ENCODE measurements at places on chromosomes 1 and 21.

DNA sequence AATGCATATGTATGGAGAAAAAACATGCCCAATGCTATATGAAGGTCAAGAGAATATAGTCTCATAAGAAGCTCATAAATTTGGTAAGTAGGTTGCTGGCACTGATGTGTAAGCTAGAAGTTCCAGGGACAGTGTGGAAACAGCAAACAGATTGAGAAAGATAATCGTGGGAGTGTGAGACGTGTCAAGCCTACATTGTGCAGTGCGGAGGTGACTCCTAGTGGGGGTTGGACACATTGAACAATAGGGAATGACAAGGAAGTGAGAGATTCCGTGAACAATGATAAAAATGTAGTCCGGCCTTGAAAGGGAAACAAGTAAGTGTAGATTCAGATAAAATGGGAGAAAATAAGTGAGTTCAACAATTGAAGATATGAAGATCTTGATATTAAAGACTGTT is 788.4 kb upstream of the PRMT6 start:
- DNase-seq = no peak

GRCh38 chr21:38506661-38507281 is 8.5 kb upstream of the ERG start:
- DNase-seq = no peak

- no peak for DNase-seq
Observed at GRCh38 chr1:972726-973458, 6.6 kb downstream of the PLEKHN1 start.

GRCh38 chr1:225156254-225156653 is 226.8 kb downstream of the DNAH14 start:
- no peak for DNase-seq

DNA sequence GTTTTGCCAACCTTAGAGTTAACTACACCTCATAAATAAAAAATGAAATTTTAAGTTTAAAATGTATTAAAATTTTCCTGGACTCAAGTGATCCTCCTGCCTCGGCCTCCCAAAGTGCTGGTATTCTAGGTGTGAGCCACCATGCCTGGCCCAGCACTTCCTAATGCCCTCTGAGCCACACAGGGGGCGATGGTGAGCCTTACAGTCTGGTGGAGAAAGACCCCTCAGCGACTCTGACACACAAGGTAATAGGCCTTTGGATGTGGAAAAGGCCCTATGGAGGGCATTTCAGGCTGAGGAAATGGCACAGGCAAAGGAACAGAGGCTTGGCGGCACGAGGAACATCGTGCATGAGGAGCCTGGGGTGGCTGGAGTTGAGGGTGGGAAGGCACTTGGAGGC is 6.7 kb downstream of the CITED4 start:
- no peak for DNase-seq

DNA sequence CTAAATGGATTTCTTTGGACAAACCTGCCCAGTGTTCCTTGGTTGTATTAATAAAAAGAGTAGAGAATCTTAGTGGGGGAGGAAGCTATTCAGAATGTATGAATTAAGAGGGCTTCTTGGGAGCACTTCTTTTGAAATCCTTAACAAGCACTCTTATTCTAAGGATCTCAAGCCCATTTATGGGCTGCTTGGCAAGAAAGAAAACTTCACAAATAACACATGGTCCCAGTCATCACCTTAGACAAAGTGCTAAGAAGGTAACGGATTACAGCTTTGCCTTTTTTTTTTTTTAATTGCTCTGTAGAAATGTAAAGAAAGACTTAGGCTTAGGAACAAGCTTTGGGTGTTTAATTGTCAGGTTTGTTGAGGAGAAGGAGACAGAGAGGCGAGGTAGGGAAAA is 76.6 kb upstream of the IPO9 start:
- DNase-seq = no peak

- DNase-seq = no peak
Observed at GRCh38 chr1:26200413-26200812, 10.0 kb downstream of the CATSPER4 start.

DNA sequence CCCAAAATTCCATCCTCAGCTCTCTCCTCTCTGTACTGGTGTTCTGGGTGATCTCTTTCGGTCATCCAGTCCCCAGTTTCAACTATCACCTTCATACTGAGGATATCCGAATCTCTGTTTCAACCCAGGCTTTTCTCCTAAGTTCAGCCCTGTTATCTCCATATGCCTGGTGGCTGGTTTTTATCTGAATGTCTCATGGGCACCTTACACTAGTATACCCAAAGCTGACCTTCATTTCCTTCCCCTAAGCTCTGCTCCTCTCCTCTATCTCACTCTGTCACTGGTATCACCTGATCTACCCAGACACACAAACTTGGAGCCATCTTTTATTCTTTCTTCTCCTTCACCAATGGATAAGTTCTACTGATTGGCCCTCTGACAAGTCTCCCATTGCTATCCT is 53.0 kb downstream of the LRRC71 start:
- DNase-seq = no peak

- peak; percentile 63 for DNase-seq
Observed at GRCh38 chr1:246214708-246215509, 292.2 kb downstream of the SMYD3 start.

- DNase-seq = no peak
Observed at GRCh38 chr1:185474440-185475149, 157.6 kb upstream of the IVNS1ABP start.

- no peak for DNase-seq
Observed at GRCh38 chr1:40059338-40059959, 18.9 kb downstream of the CAP1 start.

- no peak for DNase-seq
Observed at GRCh38 chr1:8077120-8077573, 51.0 kb upstream of the ERRFI1 start.

- DNase-seq = no peak
Observed at GRCh38 chr21:38843806-38844503, 38.2 kb downstream of the ETS2 start.

- peak; percentile 20 for DNase-seq
Observed at GRCh38 chr1:56135069-56135863, 444.1 kb downstream of the PLPP3 start.

DNA sequence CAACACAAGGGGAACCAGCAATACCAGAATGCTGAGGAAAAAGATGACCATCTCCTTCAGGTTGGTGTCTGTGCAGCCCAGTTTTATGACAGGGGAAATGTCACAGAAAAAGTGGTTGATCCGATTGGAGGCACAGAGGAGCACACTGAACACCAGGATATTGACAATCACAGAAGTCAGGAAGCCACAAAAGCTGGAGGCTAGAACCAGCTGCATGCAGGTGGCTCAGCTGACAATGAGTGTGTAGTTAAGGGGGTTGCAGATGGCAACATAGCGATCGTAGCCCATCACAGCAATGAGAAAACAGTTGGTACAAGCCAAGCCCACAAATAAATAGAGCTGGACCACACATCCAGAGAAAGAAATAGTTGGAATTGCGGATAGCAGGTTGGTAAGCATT is 16.3 kb upstream of the OR10K1 start:
- no peak for DNase-seq

DNA sequence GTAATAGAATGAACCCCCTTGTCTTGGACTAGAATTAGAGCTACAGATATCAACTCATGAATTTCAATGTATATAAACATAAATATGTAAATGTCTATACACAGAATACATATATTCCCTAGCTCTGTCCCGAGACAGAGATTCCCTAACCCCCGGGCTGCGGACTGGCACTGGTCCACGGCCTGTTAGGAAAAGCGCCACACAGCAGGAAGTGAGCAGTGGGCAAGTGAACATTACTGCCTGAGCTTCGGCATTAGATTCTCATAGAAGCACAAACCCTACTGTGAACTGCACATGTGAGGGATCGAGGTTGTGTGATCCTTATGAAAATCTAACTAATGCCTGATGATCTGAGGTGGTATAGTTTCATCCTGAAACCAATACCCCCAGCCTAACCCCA is 51.2 kb downstream of the PIK3R3 start:
- DNase-seq = no peak

DNA sequence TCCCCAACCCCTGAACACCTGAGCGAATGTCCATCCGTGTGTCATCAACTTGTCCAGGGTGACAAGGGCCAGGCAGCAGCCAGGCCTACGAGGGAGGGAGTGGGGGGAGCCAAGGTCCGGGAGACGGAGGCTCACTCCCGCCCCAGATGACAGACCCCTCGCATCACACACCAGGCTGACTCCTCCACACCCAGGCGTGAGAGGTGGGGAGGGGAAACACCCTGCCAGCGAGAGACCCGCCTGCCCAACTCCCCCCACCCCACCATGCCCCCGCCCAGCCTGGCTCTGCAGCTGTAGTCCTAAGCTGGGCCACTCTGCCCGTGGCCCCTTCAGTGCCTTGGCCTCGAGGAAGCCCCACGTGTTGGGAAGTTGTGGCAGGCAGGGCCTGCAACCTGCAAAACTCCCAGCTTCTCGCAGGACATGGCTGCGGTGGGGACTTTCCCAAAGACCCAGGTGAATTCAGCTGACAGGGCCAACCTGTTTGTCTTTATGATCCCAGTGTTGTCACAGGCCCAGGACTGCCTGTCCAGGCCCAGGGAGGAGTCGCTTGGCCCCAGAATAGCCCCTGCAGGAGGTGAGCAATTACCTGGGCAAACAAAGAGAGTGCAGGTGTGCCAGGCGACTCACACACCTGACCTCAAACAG is 62.9 kb downstream of the RIPK4 start:
- no peak for DNase-seq

DNA sequence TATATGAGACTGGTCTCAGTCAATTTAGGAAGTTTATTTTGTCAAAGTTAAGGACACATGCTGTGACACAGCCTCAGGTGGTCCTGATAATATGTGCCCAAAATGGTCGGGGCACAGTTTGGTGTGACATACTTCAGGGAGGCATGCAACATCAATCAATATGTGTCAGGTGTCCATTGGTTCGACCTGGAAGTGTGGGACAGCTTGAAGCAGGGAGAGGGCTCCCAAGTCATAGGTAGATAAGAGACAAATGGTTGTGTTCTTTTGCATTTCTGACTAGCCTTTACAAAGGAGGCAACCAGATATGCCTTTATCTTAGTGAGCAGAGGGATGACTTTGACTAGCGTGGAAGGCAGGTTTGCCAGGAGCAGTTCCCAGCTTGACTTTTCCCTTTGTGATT is 4.5 kb upstream of the ERVH48-1 start:
- no peak for DNase-seq

DNA sequence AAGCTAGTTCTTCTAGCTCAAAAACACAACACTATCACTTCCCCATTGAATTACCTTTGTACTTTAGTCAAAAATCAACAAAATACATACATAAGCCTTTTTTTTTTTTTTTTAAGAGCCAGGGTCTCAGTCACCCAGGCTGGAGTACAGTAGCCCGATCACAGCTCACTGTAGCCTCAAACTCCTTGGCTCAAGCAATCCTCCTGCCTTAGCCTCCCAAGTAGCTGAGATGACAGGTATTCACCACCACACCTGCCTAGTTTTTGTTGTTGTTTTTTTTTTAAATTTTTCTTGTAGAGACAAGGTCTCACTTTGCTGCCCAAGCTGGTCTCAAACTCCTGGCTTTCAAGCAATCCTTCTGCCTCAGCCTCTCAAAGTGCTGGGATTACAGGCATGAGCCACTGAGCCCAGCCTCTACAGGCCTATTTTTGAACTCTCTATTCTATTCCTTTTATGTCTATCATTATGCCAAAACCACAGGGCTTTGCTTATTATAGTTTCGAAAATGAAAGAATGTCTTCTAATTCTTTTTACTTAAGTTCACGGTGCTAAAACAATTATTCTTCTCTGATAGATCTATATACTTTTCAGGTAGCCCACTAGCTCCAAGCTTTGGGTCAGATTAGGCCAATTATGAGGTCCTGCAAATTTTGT is 29.6 kb downstream of the GPBP1L1 start:
- no peak for DNase-seq

GRCh38 chr1:33120436-33121231 is 39.7 kb downstream of the AZIN2 start:
- peak; percentile 55 for DNase-seq

DNA sequence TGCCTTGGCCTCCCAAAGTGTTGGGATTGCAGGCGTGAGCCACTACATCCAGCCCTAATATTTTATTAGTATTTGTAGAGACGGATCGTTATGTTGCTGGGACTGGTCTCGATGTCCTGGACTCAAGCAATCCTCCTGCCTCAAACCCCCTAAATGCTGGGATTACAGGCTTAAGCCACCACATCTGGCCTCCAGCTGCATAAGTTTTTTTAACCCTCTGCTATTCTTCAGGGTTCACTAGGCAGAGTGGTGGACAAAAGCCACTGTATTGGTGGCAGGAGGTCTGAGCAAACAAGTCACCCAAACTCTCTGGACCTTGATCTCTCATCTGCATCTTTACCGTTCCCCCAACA is 10.1 kb upstream of the CLIC4 start:
- DNase-seq = no peak

DNA sequence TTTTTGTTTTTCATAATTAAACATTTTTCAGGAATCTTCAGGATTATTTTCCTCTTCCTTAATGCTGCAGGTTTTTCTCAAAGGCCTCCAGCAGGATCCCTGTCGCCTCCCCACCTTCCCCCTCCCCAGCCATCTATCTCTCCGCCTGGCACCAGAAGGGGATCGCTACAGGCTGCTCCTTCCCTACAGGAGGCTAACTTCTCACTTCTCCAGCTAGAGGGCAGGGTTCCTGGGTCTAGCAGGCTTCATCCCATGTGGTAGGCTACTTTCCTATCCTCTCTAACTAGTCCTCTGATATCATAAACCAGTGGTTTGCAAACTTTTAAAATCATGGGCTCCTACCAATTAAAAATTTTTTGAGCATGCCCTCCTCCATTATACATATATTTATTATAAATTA is 104.1 kb downstream of the KCNN3 start:
- DNase-seq = no peak

DNA sequence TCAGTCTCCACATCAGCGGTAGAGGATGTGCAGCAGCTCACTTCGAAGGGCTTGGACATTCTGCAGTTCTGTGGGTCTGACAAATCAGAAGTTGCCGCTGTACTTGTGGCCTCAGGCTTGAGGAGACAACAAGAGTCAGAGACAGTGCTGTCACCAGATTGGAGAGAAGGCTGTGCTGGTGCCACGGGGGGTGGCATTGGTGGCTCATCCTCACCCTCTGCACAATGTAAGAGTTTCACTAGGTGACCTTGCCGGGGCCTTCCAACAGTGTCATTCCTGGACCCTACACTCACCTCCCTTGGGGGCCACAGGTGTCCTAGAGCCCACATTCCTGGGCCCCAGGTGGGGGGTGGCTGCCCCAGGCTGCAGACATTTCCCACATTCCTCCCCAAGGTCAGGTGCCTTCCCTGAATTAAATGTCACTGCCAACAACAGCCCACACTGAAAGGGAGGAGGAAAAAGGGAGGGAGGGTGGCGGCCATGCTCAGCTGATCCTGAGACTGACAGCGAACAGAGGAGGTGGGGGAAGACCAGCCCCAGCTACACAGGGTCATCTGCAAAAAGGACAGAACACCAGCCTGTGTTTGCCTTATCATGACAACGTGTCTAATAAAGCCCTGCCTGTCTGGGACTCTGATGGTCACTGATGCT is 46.4 kb downstream of the TMCC2 start:
- no peak for DNase-seq

- DNase-seq = no peak
Observed at GRCh38 chr1:51175278-51175677, 60.8 kb upstream of the RNF11 start.

GRCh38 chr1:86062453-86062852 is 94.1 kb downstream of the COL24A1 start:
- DNase-seq = no peak
